ENCODE measurements at places on chromosomes 2 and 18.

GRCh38 chr2:100135415-100135814 is 7.0 kb downstream of the AFF3 start:
- DNase-seq, result no peak

DNA sequence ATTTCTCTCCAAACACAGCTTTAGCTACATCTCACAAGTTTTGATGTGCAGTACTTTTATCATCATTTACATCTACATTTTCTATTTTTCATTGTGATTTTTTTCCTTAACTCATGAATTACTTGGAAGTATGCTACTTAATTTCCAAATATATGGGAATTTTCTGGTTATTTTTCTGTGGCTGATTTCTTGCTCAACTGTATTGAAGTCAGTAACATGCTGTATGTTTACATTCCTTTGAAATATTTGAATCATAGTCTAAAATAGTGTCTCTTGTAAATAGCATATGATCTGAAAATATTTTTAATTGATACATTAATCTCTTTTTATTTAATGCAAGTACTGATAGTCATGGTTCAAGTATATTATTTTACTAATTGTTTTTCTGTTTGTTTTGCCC is 26.0 kb upstream of the GALNT5 start:
- DNase-seq, result no peak

GRCh38 chr2:8692783-8693156 is 10.9 kb downstream of the ID2 start:
- DNase-seq, result no peak

GRCh38 chr2:240687741-240688552 is 3.7 kb upstream of the AQP12A start:
- no peak for DNase-seq

DNA sequence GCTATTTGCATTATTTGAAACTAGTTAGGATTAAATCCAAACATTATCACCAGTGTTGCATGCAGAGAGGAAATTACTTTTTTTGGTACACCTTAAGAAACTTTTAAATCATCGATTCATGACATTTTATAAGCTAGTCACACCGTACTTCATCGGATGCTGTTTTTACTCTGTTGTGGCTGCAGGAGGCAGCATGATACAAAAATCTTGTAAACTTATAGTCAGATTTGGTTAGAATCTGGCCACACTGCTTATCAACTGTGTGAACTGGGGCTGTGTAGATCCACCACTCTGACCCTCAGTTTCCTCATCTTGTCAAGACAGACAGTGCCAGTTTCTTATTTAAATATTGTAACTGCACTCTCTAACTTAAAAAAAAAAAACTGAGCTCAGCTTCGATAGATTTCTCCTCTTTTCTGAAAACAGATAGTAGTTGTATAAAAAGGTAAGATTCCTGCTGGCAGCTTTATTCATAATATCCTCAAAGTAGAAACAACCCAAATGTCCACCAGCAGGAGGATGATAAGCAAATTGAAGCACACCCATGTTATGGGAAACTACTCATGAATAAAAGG is 77.8 kb downstream of the RAPGEF4 start:
- DNase-seq, result no peak

DNA sequence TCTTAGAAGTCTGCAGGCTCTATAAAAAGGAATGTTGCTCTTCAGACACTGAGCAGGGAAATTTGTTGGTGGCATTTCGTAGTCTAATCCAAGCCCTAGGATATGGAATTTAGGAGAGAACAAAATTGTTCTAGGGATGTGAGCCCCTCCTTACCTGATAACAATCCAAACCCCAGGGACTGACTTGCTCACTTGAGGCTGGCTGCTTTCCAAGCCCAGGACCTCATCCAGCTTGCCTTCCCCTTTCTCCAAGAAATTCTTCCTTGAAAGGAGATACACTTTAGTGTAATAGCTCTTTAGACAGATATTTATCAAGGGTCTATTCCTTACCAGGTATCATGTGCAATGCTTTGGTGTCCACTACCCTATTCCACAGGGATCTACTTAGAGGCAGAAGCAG is 279.8 kb downstream of the C1D start:
- no peak for DNase-seq

- no peak for DNase-seq
Observed at GRCh38 chr18:58125183-58125582, 81.2 kb downstream of the NEDD4L start.
